ENCODE measurements at places on chromosomes 2 and 18.

DNA sequence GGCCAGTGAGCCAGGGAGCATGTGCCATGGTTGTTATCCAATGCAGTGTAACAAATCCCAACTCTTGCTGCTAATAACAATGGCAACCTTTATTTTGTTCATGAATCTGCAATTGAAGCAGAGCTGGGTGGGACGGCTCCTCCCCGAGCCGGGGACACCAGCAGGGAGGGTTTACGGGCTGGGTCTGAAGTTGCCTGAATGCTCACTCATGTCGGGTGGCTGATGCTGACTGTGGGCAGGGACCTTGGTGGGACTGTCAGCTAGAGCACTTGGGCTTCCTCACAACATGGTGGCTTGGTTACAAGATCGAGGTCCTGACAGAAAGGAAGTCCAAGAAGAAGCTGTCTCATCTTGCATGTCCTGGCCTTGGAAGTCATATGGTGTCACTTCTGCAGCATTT, 264.5 kb downstream of the NDUFA10 start:
- no peak for DNase-seq
- H3K36me3 ChIP-seq, result no peaks in the 10 kb centered on the region
- peaks cover 6% of the 10 kb centered on the region for H3K4me1 ChIP-seq
- H3K27me3 ChIP-seq, result no peaks in the 10 kb centered on the region
- H3K27ac ChIP-seq, result no peak overlapping the region

DNA sequence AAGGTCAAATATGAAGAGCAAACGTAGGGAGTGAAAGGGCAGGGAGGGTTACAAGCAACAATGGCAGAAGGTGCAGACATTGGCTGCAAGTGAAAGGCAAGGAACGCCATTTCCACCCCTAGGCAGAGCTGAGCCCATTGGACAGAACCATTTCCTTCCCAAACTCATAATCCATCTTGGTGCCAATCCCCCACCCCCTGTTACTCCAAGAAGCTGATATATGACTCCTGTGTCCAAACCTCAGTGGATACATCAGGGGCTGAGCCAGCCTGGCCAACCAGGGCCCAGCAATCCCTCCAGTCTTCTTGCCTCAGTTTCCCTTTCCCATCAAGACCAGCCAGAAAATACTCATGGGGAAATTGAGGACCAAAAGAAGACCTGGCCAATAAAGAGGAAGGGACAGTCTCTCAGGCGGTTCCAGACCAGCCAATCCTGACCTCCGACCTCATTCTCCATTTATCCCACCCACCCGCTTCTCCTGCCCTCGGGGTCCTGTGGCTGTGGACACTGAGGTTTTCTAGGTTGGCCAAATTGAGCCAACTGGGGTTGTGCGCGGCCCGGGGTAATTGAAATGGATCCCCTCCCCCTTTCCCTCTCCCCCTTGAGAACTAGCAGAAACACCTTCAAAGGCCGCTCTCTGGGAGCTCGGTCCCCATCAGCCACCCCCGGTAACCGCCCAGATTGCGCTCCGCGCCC, 24.8 kb downstream of the TNS1 start:
- no peaks in the 10 kb centered on the region for H3K4me1 ChIP-seq
- DNase-seq, result no peak
- no peak overlapping the region for H3K27ac ChIP-seq
- no peaks in the 10 kb centered on the region for H3K27me3 ChIP-seq
- no peaks in the 10 kb centered on the region for H3K36me3 ChIP-seq

DNA sequence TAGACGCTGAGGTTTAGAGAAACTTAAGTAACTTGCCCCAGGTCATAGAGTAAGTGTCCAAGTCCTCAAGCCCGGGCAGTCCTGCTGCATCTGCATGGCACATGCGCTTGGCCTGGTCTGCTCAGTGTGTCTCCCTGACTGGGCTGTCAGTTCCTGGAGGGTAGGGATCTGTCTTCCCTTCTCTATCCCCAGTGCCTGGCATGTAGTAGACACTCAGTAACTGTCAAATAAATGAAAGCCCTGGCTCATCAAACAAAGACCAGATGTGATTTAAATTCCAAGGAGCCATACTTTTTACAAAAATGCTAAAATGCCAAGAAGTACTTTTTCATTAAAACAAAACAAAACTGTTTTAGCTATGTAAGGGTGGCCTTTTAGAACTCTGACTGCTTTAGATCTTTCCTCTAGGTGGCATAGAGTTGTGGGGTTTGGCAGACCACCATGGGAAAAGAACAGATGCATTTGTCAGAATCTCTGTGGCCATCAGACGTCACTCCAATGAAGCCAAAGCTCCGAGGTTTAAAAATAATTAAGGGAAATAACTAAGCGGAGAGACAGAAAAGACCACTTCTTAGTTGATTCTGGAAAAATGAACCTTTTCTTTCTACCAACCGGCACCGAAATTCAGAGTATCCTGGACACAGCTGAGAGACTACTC, 34.0 kb downstream of the EPAS1 start:
- no peak overlapping the region for H3K4me3 ChIP-seq
- no peak overlapping the region for H3K27ac ChIP-seq
- H3K36me3 ChIP-seq, result no peaks in the 10 kb centered on the region
- H3K4me1 ChIP-seq, result peaks cover 15% of the 10 kb centered on the region

- H3K27ac ChIP-seq, result no peak overlapping the region
- DNase-seq, result no peak
- no peaks in the 10 kb centered on the region for H3K27me3 ChIP-seq
- no peaks in the 10 kb centered on the region for H3K4me1 ChIP-seq
- H3K4me3 ChIP-seq, result no peak overlapping the region
These were observed 36.4 kb downstream of the CABLES1 start for GRCh38 chr18:23171581-23172156.

DNA sequence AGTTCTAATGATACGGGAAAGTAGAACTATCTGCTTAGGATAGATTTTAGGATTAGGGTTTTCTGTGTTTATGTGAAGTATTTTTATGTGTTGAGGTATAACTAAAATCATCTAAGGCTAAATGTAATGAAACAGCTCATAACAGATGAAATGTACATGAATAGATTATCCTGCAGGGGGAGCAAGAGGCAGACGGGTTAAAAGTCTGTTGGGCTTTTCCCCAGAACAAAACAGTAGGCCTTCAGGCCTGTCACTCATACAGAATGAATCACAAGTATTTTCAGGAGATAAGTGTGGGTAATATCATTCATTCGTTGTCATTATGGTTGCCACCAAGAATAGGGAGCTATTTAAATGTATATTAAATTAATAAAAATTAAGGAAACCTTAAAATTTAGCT, 107.9 kb upstream of the IL1R2 start:
- H3K27me3 ChIP-seq, result no peaks in the 10 kb centered on the region
- H3K27ac ChIP-seq, result no peak overlapping the region
- H3K4me3 ChIP-seq, result no peak overlapping the region
- no peaks in the 10 kb centered on the region for H3K4me1 ChIP-seq
- no peak for DNase-seq
- peaks cover 85% of the 10 kb centered on the region for H3K36me3 ChIP-seq

DNA sequence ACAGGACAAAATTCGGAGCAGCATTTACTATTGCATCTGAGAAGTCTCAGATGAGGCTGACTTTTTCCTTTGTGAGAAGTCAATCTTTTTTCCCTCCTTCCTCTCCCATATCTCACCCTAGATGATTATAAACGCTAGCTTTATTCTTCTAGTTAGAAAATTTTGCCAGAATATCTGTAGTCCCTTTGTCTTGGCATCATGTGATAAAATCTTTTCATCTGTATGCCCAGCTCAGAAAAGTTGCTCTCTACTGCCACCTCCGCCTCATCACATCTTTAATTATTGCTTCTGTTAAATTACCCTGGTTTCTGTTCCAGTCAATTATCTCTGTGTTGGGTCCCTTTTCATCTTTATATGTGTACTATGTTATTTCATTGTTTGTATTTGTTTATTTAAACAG, 210.8 kb upstream of the SLC35G4 start:
- no peaks in the 10 kb centered on the region for H3K4me1 ChIP-seq
- no peak for DNase-seq
- H3K27me3 ChIP-seq, result no peaks in the 10 kb centered on the region
- H3K27ac ChIP-seq, result no peak overlapping the region
- no peaks in the 10 kb centered on the region for H3K36me3 ChIP-seq

DNA sequence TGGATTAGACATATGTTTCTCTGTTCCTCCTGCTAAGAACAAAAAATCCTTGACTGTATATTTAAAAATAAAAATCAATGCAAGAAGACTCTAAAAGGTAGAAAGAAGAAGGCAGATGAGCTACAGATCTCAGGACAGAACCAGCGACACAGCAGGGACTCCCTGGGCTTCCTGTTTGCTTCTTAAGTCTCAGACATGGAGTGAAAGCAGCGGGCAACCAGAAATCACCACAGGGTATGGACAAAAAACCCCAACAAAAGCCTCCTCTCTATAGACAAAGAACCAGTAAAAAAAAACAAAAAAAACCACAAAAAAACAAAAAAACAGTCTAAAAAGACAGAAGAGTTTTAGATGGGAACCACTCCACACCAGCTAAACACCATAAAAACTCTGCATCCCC, 971.0 kb upstream of the GYPC start:
- H3K36me3 ChIP-seq, result no peaks in the 10 kb centered on the region
- no peak overlapping the region for H3K27ac ChIP-seq

- no peak overlapping the region for H3K27ac ChIP-seq
- H3K4me3 ChIP-seq, result no peak overlapping the region
- H3K27me3 ChIP-seq, result no peaks in the 10 kb centered on the region
- peaks cover 11% of the 10 kb centered on the region for H3K4me1 ChIP-seq
- peak; percentile 2 for DNase-seq
These were observed 291.6 kb upstream of the HDAC4 start for GRCh38 chr2:239692362-239692851.

DNA sequence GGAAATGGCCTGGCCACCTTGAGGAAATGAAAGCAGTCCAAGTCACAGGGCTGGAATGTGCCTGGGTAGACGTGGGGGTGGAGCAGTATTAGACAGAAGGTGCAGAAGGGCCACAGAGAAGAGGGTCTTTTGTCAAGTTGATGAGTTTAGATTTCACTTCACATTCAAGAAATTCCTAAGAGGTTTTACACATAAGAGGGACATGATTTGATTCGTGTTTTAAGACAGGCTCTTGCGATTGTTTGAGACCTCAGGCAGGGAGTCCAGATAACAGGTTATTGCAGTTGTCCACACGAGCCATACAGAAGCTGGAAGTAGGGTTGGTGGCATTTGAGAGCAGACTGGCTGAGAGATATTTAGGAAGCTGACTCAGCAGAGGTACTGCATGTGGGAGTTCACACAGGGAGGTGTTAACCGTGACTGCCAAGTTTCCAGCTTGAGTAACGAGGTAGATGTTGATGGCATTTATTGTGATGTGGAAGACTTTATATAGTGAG, 64.6 kb downstream of the NEB start:
- no peak for DNase-seq
- no peak overlapping the region for H3K27ac ChIP-seq
- no peak overlapping the region for H3K4me3 ChIP-seq
- H3K36me3 ChIP-seq, result no peaks in the 10 kb centered on the region

DNA sequence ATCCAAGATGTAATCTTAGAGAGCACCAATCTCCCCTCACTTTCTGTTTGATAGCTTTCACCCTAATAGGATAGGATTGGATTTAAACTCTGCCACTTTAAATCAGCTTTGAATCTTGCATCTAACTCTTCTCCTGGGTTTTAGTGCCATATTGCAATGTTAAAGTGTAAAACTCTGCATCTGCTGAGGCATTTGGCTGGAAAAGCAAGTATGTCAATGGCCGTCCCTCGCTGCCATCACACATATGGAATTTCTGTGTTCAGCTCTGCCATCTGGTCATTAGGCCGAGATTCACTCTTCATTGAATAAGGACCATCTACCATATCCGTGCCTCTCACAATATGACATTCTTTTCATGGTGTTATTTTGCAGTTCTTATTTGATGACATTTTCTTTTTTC, 728.1 kb upstream of the PIK3C3 start:
- no peaks in the 10 kb centered on the region for H3K4me1 ChIP-seq
- no peak overlapping the region for H3K4me3 ChIP-seq
- H3K27ac ChIP-seq, result no peak overlapping the region
- no peak for DNase-seq
- no peaks in the 10 kb centered on the region for H3K27me3 ChIP-seq
